ENCODE measurements at places on chromosomes 16 and 17.

DNA sequence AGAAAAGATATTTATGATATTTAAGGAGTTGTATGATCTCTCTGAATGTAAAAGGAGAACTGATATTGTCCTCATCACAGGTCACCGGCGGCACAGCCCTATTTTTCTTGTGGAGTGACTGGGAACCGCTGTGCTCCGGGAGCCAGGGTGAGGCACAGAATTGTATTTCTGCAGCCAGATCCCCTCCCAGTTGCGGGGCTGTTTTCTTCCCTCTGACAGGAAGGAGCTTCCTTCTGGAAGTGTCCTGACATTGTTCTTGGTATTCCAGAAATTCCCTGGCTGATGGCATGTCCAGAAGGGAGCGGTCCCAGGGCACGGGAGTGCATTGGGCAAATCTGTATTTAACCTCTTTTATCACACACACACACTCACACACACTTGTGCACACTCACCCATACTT is 268.6 kb upstream of the FOXF1 start:
- DNase-seq: no peak

GRCh38 chr16:62391134-62391533 is 354.9 kb upstream of the CDH8 start:
- DNase-seq: no peak

DNA sequence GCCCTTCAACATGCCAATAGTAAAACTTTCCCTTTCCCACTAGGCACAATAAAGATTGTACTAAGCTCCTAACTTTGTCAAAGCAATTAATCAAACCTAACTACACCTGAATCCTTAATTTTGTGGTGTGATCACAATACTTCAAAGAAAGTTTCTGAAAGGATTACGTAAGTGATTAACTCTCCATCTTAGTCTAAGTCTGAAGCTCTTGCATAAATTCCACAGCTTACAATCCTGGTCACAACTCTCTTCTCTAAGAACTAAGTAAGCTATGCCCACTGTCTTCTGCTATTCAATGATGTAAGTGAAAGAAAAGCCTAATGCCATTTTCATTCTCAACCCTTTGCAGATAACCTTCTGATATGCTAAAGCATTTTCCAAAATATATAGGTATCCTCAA is 15.4 kb downstream of the SIAH1 start:
- no peak for DNase-seq

DNA sequence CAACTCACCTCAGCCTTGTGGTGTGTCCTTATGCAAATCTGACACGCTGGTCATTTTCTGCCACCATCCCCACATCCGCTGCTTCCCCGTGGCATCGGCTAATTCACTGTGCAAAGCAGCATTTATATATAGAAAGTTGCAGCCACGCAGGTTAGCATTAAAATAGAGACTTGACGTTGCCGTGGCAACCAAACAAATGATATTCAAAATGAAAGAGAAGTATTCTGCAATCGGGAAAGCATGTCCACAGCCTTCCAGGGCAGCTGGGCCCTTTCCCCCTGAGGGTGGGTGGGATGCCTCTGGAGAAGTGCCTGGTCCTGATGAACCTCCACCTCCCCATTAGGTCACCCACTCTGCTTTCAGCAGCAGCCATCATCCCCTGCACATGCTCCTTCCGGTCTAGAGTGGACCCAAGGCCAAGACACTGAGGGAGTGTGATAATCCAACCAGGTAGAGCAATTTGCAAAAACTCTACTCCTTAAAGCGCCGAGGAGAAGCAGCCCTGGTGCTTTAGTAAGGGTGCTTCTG is 138.7 kb downstream of the GAS7 start:
- DNase-seq: no peak

GRCh38 chr17:38326996-38327792 is 16.6 kb downstream of the GPR179 start:
- no peak for DNase-seq

GRCh38 chr17:79671085-79671694 is 59.6 kb upstream of the ENPP7 start:
- no peak for DNase-seq

GRCh38 chr16:50244140-50244503 is 22.2 kb upstream of the ADCY7 start:
- no peak for DNase-seq

GRCh38 chr16:22353191-22353919 is 21.1 kb downstream of the CDR2 start:
- no peak for DNase-seq

GRCh38 chr17:56896217-56896967 is 17.5 kb downstream of the TRIM25 start:
- DNase-seq: no peak

DNA sequence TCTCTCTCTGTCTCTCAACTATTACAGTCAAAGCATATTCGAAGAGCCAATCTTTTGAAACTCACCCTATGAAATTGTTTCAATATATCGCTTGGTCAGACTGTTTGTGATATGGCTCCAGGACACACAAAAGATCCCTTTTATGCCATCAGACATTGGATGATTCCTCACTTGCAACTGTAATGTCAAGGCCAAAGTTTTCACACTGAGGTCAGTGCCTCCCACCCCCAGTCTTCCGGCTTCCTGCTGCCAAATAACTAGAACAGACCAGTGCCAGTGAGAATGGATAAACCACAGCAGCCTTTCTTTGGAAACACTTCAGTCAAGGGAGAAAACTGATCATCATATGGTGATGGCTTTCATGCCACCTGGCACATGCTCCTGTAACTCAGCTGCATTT is 321.9 kb upstream of the ZFHX3 start:
- no peak for DNase-seq

DNA sequence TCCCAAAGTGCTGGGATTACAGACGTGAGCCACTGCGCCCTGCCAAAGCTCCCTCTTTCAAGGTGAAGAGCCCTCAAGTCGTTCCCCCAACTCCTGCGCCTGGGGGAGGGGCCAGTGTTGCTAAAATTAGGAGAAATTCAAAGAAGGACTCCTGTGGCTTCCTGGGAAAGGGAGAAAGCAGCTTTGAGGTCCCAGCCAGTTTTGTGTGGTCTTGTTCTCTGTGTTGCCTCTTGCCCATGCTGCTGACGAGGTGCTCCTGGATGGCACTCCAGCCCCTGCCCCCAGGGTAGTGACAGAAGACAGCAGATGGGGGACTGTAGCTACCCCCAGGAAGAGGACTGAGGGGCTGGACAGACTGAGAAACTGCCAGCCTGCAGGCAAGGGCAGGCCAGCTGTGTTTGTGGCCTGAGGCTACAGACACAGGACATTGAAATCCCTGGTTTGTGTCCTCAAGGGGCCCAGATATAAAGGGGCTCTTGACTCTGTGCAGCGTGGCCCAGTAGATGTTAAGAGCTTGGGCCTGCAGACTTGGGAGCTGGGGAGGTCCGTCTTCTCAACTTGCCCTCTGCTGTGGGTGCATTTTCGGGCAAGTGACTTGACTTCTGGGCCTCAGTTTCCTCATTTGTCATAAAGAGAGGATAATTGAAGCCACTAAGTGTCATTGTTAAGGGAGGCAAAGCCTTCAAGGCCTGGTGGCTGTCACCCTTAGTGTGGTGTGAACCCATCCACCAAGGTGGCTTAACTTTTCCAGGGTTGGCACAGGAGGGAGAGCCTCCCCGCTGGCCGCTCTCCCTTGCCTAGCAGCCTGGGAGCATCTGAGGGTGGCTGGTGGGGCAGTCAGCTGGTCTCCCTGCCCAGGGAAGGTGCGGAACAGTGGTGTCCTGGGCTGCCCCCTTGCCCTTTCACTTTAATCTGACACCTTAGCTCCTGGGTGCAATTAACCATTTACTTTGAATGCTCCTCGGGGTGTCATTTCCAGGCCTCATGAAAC is 4.1 kb downstream of the UBALD2 start:
- DNase-seq: no peak

Measured in liver (tissue), 10 donors.